Activated CD8-positive, alpha-beta memory T cell treated with anti-CD3 and anti-CD28 coated beads for 48 hours (primary cell): ENCODE measurements at places on chromosomes 3 and 15.

DNA sequence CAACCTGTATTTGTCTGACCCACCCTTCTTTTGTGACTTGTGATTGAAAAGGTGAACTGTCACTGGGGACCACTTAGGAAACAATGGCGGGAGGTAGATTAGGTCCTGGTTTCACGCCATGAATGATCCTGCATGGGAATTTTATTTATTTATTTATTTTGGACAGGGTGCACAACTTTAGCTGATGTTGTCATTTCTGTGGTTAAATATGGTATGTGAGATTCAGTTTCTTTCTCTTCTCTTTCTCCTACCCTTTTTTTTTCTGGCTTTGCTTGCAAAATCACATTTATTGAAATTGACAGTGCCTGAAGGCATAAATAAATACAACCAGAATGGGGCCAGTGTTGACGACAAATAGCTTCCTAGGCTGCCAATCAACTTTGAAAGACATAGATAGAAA is 18.0 kb upstream of the HTR3E start:
- no peak for DNase-seq

DNA sequence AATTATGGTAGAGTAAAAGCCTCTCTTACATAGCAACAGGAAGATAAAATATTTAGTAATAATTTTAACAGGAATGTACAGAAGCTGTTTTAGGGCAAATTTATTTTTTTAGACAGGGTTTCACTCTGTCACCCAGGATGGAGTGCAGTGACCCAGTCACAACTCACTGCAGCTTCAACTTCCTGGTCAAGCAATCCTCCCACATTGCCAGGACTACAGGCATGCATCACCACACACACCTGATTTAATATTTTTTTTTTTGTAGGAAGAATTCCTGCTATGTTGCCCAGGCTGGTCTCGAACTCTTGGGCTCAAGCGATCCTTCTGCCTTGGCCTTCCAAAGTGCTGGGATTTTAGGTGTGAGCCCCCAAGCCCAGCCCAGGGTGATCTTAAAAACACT is 61.1 kb downstream of the PCCB start:
- DNase-seq = no peak

DNA sequence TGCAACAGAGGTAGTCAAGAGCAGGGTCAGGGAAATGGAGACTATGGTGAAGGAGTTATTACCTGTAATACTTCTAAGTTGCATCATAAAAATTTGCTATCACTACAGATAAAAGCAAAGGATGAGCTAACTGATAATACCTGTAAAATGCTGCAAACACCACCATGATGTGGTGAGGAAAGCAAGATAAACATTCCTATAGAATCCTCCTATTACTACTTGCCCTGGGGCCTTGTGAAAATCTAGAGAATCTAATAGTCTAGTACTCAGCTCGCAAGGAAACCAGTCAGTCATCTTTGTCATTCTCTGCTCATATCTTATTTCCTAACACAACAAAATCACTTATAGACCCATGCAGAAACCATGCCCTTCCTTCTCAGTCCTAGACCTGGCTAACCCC is 899.8 kb downstream of the FHIT start:
- no peak for DNase-seq

DNA sequence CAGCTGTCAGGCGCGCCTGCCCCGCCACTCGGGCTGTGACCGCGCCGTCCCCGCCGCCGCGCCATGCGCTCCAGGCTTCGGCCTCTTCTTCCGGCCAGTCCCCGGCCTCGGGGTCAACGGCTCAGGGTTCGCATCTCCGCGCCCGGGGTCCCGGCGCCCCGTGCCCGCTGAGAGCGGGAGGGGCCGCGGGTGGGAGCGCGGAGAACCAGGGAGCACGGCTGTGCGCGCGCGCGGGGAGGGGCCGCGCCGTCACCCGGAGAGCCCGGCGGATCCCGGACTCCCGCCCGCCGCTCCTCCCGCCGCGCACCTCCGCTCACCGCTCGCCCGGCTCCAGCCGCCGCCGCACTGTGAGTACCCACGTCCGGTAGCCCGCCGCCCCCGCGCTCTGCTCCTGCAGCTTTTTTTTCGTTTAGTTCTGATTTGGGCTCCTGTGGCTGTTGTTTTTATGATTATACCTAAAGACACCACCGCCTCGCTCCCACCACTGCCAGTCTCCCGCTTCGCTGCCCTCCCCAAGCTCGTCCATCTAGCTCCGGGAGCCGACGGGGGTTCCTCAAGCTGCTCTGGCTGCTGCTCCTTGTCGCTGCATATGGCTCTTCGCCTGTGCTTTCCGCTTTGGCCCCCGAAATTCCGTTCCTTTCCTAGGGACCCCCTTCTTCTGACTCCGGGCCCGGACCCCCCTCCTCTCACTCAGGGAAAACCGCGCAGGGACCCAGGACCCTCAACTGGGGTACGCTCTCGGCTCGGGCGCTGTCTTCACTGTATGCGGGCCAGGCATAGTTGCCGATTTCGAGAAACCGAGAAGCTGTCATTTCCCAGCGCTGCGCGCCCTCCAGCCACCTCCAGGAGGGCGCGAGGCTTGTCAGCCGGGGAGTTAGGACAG is 1.8 kb upstream of the SKOR1 start:
- DNase-seq = no peak

DNA sequence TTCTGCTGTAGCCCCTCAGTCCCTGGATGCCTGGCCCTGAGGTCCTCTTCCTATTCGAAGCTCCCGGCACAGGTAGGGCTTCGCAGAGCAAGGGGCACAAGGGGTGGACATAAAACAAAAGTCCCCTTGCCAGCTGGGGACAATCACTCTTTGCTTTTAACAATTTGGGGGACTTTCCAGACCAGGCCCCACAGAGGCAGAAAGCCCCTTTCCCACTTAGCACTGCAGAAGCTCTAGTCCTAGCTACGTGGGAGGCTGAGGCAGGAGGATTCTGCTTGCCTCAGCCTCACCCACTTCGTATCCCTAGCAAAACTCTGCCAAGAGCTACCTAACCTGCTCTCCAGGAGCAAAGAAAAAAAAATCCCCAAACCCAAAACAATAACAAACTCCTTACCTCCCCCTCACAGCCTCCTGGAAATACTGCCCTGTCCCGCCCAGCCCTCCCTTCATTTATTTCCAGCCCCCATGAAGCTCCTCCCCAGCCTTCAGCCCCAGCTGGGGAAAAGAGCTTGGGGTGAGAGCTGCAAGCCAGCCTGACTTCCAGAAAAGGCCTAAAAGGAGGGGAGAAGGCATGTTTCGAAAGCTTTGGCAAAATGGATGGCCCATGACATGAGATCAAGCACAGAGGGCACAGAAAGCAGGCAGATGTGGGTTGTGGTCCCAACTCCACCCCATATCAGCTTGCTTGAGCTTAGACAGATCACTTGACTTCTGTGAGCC is at the start of gene CIDEC:
Gene CIDEC (minus strand): TSS at position 424 of the 720 bp plus-strand sequence. CDS start 1,767 bp downstream, outside the sequence.
- no peak for DNase-seq

GRCh38 chr15:101641894-101642293 is 10.3 kb downstream of the TM2D3 start:
- no peak for DNase-seq
